Brain (organoid and tissue), 16 donors: ENCODE measurements at places on chromosomes 2 and 18. TPM values are rescaled to one million over a fixed set of nuclear protein-coding genes. Genes with fewer than 3 reads are reported as not detected.

ACTG2 gene
- 1.6 TPM for polyA plus RNA-seq

GPR45 gene
- 0.34 TPM for polyA plus RNA-seq

LRRC30 gene
- polyA plus RNA-seq: not detected

DOCK10 gene
- 10.0 TPM for polyA plus RNA-seq

WNT6 gene
- polyA plus RNA-seq: 0.56 TPM

SPP2 gene
- not detected for polyA plus RNA-seq

SLC25A12 gene
- polyA plus RNA-seq: 12.3 TPM

VSNL1 gene
- polyA plus RNA-seq: 124 TPM

ARID5A gene
- polyA plus RNA-seq: 10.4 TPM

ANKRD30BL gene
- not detected for polyA plus RNA-seq

BOLL gene
- polyA plus RNA-seq: not detected

DLGAP1 gene
- 8.0 TPM for polyA plus RNA-seq

AFTPH gene
- 16.2 TPM for polyA plus RNA-seq

ZNF532 gene
- polyA plus RNA-seq: 51.6 TPM

SDC1 gene
- 17.5 TPM for polyA plus RNA-seq

KCMF1 gene
- polyA plus RNA-seq: 39.9 TPM

TMEM17 gene
- polyA plus RNA-seq: 1.8 TPM

FIGN gene
- polyA plus RNA-seq: 3.6 TPM
